ENCODE measurements at places on chromosomes 11 and 22.

GRCh38 chr22:49565516-49565855 lies 262.2 kb downstream of the BRD1 start:
- DNase-seq = no peak

GRCh38 chr11:95506777-95507176 lies 275.8 kb upstream of the SESN3 start:
- peak; percentile 89 for DNase-seq

DNA sequence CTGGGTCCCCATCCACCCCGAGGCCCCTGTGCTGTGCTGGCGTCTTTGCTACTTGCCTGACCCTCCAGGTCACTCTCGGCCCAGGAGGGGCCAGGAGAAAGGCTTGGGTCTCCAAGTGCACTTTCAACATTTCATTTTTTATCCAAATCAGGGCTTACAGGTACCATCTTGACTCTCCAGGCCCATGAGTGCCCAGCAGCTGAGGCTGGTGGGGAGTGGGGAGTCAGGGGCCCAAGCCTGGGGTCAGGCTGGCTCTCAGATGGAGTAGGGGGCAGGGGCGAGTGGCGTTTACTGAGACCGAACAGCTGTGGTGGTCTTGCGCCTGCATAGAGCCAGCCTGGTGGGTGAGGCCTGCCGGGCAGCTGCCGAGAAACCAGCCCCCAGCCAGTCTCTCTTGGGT lies 61.6 kb downstream of the MPPED1 start:
- DNase-seq = no peak

- DNase-seq = no peak
These were observed 6.0 kb downstream of the CNTF start for GRCh38 chr11:58628446-58628845.

GRCh38 chr11:12938590-12939247 lies 70.4 kb upstream of the RASSF10 start:
- no peak for DNase-seq

GRCh38 chr11:125457814-125458343 lies 38.2 kb downstream of the FEZ1 start:
- DNase-seq = peak; percentile 31

GRCh38 chr22:22178992-22179391 lies 65.6 kb upstream of the VPREB1 start:
- DNase-seq = no peak

DNA sequence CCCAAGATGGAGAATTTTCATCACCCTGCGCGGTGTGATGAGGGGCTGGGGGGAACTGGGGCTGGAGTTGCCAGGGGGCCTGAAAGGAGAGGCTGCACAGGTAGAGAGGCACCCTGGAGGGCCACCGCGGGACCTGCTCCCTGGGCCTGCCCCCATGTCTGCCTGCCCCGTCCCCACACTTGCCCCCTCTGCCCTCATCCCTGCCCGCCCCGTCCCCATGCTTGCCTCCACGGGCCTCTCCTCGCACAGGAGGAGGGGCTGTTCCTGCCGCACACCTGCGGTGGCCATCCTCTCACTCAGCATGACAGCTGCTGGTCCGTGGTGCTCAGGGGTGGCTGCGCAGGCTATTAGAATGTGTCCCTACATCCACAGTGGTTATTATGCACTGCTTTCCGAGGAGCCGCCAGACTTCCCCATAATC lies 43.5 kb downstream of the LINC01488 start:
- DNase-seq = no peak

- DNase-seq = no peak
These were observed 6.9 kb downstream of the BCR start for GRCh38 chr22:23187211-23187610.

DNA sequence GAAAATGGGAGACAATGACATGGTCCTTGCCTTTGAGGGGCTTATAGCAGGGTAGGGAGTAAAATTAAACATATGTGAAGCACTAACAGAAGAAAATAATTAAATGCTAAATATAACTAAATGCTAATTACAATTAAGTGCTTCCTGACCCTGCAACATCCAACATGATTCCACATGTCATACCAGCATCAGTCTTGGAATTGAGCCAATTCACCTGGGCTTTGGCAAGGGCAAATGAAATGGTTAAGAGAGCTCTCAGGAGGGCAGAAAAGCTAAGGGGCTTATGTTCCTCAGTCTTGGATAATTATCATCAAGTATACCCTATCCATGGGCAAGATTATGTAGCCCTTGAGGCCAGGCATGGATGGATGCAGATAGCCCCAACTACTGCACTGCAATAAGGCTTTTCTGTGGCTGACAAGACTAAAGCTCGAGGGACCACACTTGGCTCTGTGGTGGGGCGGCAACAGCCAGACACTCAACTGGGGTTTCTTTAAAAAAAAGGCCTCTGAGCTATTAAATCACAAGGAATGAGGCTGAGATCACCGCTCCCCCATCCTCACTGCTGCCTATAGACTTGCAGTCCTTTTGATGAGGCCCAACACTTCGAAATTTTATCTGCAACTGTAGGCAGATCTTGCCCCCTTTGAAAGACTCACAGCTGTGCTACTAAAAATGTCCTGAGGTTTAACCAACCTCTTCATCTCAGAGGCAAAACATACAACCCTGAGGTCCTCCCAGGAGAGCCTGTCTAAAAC lies 39.0 kb downstream of the IL18BP start:
- peak; percentile 38 for DNase-seq
